NCI-H1417 (cell line): ENCODE measurements at places on chromosomes 1 and 21.

- DNase-seq, result no peak
These were observed 174.5 kb downstream of the PLPPR4 start for GRCh38 chr1:99438656-99439230.

DNA sequence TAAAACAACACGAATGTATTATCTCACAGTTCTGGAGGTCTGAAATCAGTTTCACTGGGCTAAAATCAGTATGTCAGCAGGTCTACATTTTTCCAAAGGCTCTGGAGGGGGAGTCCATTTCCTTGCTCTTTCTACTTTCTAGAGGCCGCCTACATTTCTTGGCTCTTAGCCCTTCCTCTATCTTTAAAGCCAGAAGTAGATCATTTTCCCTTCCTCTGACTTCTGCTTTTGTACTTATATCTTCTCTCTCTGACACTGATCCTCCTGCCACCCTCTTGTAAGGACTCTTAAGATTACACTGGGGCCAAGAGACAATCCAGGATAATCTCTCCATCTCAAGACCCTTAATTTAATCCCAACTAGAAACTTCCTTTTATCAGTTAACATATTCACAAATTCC, 41.4 kb downstream of the MSH4 start:
- no peak for DNase-seq

- DNase-seq, result no peak
These were observed 2.2 kb downstream of the C1QTNF12 start for GRCh38 chr1:1244192-1244811.

DNA sequence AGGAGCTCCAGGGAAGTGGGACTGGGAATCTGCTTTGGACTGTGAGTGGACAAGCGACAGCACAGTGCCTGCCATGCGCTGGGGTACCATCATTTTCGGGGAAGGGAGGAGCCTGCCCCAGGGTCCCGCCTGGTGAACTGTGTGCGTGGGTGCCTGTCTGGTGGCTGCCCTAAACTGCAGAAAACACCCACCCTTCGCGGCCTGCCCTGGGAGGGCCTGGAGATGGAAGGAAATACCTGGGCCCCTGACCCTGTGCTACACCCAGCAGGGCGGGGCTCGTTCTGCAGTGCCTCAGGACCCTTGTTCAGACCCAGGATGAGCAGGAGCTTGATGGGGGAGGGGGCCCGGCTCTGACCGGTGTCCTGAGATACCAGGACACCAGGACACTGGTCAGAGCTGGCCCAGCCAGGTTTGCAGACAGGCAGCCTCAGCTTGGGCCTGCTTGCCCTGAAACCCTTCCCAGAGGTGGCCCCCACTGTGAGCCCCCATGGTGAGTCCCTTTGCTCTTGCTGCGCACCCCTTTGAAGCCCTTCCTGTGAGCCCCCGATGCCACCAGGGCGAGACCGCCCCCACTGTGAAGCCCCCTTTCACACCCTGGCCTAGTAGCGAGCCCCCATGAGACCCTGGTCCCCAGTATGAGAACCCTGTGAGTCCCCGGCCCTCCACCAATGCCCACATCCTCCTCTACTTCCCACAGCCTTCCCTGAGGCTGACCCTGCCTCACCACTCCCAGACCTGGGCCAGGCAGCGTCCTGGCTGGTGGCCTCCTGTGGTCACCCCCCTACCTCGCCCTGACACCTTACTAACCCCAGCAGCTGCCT, 2.6 kb downstream of the GJC2 start:
- no peak for DNase-seq

DNA sequence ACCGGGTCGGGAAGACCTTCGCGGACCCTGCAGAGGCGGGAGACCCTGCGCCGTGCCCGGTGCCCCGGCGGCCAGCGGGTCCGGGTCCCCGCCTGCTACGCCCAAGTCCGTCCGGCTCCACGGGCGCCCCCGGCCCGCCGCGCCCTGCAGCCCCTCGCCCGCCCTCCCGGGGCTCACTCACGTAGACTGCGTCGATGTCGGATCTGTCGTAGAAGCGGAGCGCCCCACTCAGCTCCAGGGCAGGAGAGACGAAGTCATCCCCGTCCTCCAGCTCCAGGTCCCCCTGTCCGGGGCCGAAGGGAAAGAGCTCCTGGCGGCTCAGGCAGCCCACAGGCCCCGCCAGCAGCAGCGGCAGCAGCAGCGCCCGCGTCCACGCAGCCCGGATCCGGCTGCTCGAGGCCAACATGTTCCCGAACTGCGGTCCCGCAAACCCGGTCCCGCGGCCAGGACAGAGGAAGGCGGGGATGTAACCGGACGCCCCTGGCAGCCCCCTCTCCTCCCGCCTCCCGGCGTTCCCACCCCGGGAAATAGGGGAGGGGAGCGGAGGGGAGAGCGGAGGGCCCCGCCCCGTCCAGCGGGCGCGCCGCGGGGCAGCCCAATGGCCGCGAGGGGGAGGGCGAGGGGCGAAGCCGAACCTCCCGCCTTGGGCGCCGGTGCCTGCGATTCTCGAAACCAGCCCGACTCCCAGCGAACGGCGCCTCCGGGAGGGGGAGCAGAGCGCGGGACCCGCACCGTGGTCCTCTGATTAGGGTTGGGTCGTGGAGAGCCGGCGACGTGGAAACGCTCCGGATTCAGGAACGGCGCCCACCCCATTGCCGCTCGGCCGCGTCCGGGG, at the start of gene NID1:
TSS of gene NID1 (minus strand) at position 417 of the 835 bp plus-strand sequence. CDS start at position 406, 11 bp downstream.
- no peak for DNase-seq
